ENCODE measurements at places on chromosomes 2 and 18.

DNA sequence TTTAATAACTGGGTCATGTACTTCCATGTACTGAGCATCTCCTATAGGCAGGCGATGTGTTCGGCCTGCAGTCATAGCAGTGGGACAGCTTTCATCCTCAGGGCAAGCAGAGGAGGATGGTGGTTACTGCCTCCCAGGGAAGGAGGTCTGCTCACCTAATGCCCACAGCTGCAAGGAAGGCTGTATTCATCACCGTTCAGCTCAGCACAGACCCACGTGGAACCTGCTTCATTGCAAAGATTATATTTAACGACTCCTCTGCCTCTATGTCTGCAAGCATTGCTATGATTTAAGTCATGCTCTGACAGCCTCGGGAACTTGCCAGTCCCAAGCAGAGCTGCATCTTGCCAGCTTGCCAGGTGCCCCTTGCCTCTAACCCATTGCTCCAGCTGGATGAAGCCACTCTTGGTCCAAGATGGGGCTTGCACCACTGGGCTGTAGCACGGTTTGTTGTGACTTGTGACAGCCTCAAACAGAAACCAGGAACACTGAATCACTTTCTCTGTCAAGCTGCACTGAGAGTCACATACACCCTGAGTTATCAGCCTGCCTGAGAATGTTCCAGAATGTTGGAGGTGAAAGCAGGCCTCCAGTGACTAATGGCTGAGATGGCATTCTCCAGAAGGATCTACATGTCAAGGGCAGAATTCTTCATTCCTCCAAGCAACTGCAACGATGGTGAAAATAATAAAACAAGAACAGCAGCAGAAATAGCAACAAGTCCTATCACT is 651.1 kb upstream of the ID2 start:
- DNase-seq, result no peak

GRCh38 chr2:105736145-105736544 is 8.6 kb upstream of the NCK2 start:
- no peak for DNase-seq

GRCh38 chr2:96954011-96954846 is 32.2 kb downstream of the FAM178B start:
- peak; percentile 39 for DNase-seq

- no peak for DNase-seq
Observed at GRCh38 chr2:145777914-145778313, 1258.0 kb upstream of the ZEB2 start.

DNA sequence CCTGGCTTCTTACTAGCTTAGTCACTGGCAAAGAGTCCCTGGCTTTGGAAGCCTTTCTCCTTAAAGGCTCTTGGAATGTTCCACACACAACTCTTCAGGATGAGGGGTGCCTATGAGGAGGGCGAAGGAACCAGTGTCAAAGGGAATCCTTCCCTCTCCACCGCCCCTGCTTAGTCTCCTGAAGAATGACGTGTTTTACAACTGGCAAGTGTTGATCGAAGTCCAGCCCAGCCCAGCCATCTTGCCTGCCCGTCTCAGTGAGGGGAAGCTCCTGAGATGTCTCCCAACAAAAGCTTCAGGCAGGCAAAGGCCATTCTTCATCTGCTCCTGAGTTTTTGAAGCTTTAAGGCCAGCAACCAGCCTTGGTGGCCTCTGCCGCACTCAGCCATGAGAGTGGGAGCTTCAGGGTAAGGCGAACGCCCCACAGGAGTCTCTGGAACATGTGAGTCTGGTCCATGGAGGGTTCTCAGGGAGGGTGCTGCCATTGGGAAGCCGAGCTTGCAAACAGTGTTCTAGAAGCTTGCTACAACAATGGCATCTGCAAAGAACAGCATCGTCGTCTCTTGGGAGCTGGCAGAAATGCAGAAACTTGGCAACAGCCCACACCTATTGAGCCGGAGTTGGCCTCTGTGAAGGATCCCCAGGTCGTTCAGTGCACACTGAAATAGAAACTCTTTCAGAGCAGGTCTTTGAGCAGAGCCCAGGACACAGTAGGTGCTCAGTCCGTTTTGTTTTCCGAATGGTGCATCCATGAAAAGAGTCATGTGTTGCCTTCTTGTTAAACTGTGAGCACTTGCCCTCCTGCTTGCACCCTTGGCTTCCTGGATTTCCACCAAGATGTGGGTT is 220.7 kb downstream of the SEPTIN10 start:
- DNase-seq, result no peak

DNA sequence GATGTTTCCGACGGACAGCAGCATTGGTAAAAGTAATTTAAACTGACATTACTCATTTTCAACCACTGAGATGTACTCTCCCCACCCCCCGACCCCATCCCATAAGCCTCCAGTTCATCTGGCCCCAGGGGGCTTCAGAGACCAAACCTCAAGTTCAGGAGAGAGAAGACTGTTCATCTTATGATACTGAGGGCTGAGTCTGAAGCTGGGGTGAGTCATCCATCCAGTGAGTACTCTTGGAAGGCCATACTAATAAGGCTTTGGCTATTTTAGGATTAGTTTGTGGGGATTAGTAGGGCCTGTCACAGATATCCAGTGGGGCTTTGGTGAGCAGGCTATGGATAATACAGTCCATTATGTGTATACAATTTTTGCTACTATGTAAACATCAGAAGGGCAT is 125.3 kb upstream of the APCDD1 start:
- DNase-seq, result no peak

- DNase-seq, result no peak
Observed at GRCh38 chr2:240947607-240948006, 41.5 kb downstream of the CROCC2 start.

DNA sequence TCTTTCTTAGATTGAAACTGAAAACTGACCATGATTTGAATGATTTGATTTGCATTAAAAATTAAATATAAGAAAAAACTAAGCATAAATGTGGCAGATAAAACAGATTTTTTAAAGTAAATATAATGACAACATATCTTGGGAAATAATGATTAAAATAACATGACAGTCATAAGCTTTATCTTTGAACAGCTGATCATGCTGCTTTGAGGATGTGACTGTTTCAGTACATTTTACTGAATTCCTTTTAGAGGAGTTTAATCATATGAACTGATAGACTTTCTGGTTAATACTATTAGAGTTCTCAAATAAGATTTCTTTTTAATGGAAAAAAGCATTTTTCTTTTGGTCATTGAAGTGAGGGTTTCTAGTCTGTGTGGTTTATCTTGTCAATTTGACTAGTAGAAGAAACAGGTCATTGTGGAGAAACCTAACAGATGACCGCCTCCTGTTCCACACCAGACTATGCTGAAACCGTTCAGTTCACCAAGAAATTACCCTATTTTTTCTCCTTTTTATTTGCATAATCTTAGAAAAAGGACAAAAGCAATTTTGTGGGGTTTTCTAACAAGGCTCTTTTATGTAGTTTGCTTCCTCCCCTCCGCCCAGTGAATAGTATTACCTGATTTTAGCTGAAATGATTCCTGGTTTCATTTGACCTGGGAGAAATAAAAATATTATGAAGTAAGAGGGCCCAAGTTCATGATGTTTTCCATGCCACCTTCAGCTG is 262.1 kb downstream of the PTGR3 start:
- DNase-seq, result no peak

DNA sequence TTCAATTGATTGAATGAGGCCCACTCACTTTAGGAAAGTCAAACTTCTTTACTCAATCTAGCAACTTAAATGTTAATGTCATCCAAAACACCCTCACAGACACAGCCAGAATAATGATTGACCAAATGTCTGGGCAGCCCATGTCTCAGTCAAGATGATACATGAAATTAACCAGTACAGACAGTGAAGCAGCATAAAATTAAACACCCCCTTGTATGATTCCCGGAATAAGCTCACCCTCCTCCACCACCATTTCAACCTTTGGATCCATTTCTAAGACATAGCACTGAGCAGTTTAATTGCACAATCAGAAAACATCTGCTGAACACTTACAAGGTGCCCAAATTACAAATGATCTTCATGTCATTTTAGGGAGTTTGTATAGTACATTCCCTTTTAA is 570.7 kb upstream of the ID2 start:
- DNase-seq, result no peak

Measured in DMS153 (cell line).